SIG-M5 (cell line): ENCODE measurements at places on chromosomes 7 and 10.

GRCh38 chr10:89295597-89295996 lies 6.2 kb upstream of the IFIT2 start:
- DNase-seq = no peak

DNA sequence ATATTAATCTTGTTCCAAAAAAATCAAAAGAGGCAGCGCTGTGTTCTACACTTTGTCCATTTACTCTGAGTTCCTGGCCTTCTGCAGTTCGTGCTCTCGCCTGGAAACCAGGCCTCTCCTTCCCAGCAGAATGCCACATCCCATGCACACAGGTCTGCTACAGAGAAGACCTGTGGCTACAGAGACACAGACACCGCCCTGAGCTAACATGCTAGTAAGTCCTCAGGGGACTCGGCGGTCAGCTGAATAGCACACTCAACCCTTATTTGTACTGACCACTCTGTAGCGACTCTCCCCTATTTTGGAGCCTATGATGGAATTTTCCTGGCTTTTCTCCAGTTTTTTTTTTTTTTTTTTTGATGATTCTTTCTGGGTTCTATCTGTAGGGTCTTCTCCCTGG lies 12.8 kb downstream of the CREB3L2 start:
- DNase-seq = no peak

DNA sequence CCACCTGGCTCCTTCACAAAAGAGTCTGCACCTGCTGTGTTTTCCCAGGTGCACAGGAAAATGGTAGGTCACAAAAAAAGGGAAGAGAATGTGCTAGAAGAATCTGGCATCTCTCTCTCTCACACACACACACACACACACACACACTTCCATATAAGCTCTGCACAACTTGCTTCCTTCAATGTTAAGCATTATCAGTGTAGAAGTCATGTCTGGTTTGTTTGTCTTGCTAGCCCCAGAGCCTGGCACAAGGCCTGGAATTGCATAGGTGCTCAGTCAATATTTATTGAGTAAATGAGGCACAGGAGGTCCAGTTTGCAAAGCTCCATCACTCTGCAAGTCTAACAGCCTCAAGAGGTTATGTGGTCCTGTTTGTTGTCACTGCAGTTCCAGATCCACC lies 867.3 kb upstream of the AUTS2 start:
- no peak for DNase-seq

GRCh38 chr10:62692085-62692484 lies 112.4 kb upstream of the ADO start:
- no peak for DNase-seq

GRCh38 chr7:141674702-141675101 lies 27.3 kb downstream of the DENND11 start:
- no peak for DNase-seq

GRCh38 chr7:158472596-158472995 lies 115.0 kb downstream of the PTPRN2 start:
- no peak for DNase-seq

- DNase-seq = no peak
Measured at GRCh38 chr10:124138883-124139348, 45.5 kb upstream of the CHST15 start.

GRCh38 chr7:33979807-33980355 lies 74.5 kb downstream of the BMPER start:
- no peak for DNase-seq

- DNase-seq = no peak
Measured at GRCh38 chr10:133445268-133445732, 8.4 kb upstream of the SCART1 start.

DNA sequence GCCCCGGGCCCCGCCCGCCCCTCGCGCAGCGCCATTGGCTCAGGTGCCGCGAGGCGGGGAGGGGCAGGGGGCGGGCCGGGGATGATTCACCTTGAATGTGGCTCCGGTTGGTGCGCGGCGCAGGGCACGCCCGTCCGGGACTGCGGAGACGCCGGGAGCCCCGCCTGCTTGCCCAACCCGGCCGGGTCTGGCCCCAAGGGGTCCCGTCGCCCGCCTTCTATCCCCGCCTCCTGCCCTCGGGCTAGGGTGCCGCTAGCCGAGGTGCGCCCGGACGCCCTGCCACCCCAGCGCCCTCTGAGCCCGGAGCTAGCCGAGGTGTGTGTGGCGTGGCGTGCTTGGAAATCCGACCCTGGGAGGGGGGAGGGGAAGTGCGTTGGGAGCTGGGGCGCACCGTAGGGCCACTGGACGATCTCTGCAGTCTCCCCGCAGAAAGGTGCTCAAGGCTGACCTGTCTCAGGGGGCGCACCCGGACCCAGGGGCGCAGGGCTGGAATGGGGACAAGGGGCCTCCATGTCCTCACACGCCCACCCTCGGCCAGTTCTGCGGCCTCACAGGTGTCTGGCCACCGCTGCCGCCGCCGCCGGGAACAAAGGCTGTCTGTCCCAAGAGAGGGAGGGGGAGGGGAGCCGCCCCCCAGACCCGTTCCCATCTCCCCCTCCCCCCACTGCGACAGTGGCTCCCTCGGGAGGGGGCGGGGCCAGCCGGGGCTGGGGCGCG lies 168.9 kb downstream of the NRF1 start:
- DNase-seq = no peak

GRCh38 chr7:41732436-41732785 lies 29.5 kb upstream of the INHBA start:
- no peak for DNase-seq

GRCh38 chr10:105700218-105700617 lies 1059.1 kb downstream of the SORCS3 start:
- no peak for DNase-seq

DNA sequence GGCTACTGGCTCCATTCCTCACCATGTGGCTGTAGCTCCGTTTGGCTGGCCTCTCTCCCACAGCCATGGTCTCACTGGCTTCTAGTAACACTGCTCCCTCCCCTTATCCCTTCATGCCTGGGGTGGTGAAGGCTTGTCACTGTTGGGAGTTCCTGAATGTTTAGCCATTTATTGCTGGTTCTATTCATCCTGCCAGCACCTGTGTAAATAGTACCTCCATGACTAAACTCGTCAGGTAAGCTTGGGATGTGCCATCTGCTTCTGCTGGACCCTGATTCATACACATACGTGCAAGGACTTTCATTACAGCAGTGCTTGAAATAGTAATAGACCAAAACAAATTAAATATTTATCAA lies 61.6 kb downstream of the CCDC71L start:
- DNase-seq = no peak

- no peak for DNase-seq
Measured at GRCh38 chr7:137923380-137923779, 76.6 kb upstream of the DGKI start.

DNA sequence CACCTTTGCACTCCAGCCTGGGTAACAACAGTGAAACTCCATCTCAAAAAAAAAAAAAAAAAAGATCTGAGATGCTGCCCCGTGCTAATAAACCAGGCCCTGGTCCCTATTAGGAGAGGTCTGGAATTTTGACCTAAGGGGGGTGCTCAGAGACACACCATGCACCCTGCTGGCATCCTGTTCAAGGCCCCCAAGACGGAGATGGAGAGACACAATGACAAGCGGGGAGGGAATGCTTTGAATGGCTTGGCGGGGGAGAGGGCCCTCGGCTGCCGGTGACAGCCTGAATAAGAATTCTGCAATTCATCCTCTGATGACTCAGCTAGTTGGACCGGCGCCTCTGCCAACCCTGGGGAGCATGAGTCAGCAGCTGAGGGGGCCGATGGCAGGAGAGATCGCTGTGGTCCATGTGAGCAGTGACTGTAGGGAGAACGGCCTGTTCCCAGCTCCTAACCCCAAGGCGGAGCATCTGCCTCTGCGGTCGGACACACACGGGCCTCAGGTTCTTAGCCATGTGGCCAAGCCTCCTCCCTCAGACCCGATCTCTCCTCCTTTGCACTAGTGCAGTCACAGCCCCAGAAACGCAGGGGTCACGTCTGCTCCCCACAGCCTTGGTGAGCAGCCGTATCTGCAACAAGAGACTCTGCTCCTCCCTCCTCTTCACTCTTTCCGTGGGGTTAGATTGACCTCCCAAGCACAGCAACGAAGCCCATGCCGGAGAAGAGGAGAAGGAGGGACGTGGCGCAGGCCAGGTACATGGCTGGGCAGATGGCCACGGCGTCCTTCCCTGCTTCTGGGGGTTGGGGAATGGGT lies 14.9 kb downstream of the TRIM56 start:
- DNase-seq = peak; percentile 60

GRCh38 chr10:77504196-77504872 lies 133.3 kb downstream of the KCNMA1 start:
- DNase-seq = no peak

DNA sequence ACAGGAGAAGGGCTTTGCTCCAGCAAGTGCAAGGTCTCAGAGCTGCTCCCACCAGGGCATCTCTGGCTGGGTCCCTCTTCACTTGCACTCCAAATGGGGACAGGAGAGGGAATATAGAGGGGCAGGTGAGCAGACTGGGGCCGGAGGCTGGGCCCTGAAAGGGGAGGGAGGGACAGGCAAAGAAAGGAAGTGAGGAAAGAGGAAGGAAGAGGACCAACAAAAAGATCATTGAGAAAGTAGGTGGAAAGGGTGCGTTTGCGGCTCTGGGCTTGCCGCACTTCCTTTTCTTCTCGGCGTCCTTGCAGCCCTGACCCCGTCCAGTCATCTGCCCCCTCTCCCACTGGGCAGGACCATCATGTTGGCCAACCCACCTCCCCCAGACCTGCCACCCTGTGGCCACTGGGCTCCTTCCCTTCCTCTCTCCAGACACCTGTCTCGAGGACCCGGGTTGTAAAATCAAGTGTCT lies 14.0 kb downstream of the ITPRIP start:
- DNase-seq = peak; percentile 13

GRCh38 chr10:109851616-109852474 lies 71.5 kb downstream of the XPNPEP1 start:
- no peak for DNase-seq

DNA sequence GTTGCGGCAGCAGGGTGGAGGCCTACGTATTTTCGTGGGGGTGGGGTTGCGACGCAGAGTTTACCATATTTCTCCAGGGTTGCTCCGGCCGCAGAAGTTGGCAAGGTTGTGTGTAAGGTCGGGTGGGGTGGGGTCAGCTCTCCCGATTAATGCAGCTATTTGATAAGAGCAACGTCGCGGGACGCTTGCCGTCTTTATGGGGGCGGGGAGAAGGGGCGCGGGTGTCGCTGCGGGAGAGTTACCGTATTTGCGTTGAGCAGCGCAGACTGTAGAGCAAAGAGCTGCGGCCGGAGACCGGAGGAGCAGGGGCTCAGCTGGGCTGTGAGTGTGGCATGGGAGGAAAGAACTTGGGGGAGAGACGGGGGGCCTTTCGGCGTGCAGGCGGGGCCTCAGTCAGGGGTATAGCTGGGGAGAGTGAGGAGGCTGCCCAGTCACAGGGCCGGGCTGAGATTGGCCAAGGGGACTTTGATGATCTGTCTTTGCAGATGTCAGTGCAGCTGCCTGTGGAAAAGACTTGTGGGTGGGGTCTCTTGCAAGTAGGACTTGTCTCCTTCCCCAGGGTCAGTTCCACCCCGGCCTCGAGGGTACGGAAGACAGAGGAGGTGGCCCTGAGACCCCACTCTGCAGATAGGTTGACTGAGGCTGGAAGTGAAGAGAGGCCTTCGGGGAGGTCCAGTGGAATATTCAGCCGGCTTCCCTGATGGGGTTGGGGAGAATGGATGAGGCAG lies 26.6 kb downstream of the ZNF775 start:
- no peak for DNase-seq

- DNase-seq = no peak
Measured at GRCh38 chr10:19412531-19412930, 363.9 kb downstream of the MALRD1 start.

- DNase-seq = no peak
Measured at GRCh38 chr7:33108554-33109004, 625 bp downstream of the RP9 start.

DNA sequence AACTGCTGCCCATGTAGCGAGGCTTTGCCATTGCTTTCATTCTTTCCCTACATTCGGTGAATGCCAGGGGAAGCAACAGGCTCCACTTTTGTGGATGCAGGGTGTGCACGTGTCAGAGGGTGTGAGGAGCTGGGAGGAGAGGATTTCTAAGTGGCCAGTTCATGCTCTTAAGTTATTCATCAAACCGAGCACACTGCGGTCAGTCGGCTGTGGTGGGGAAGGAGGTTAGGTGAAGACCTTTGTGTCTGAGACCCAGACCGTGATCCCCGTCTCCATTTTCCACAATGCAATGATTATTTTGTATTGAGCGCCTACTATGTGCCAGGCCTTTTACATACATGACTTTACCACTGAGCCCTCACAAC lies 438.6 kb upstream of the GALNT17 start:
- DNase-seq = no peak

DNA sequence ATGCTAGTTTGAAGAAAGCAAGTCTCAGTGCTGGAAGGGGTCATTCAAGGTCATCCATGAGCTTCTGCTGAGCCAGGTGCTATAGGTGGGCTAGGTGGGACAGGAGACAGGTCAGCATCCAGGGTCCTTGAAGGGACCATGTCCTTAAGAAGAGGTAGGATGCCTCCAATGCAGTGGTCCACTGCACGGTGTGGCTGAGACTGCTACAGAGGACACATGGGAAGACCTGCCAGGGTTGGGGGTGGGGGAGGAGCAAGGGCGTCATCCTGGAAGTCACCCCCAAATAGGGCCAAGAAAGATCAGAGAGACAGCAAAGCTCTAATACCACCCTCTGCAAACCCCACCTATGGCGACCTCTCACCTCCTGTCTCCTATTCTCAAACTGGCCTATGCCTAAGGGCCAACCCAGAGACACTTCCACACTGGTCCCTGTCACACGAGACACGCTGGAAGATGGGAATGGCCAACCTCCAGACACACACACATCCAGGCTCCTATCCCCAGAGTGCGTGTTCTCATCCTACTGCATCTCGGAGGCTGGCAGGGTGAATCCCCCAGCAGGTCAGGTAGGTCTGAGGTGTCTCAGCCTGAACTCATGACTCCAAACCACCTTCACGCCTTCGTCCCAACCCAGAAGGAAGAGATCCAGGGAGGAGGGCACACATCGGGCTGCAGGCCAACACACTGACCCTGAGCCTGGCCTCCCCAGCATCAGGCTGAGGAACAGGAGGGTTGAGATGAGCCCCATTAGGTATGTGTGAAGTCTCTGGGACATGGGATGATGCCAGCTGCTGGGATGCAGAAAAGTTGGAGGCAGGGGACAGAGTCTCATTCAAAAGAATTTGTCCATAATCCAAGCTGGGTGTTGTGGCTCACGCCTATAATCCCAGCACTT lies 5.6 kb upstream of the PPP1R35 start:
- DNase-seq = no peak

DNA sequence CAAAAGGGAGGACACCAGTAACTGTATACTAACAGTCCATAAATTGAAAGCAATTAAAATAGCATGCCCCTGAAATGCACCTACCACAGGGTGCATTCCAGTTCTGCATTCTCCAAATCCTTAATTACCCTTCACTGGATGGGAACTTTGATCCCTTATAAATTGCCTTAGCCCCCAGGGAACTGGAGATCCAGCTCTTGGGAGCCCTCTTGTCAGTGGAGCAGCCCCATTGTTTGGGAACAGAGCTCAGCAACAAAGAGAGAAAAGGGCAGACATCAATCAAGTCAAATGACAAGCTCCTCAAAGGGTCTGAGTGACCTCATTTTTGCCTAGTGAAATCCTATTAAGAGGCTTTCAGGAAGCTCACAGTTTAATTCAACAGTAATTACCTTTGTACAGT lies 472.6 kb downstream of the XPNPEP1 start:
- DNase-seq = no peak

- DNase-seq = no peak
Measured at GRCh38 chr10:91708174-91708861, 75.4 kb upstream of the PPP1R3C start.
